ENCODE measurements at places on chromosomes 11 and 22. TPM values are rescaled to one million over a fixed set of nuclear protein-coding genes. Genes with fewer than 3 reads are reported as not detected.

HSCB gene
- polyA plus RNA-seq, result 7.6 TPM

OR5A1 gene
- not detected for polyA plus RNA-seq

DEFB131B gene
- not detected for polyA plus RNA-seq

RAB3IL1 gene
- not detected for polyA plus RNA-seq

NAT10 gene
- polyA plus RNA-seq, result 28.0 TPM

MISFA gene
- polyA plus RNA-seq, result 0.47 TPM

FAM111B gene
- polyA plus RNA-seq, result 0.33 TPM

OR10A2 gene
- not detected for polyA plus RNA-seq

NLRP14 gene
- not detected for polyA plus RNA-seq

ALX4 gene
- not detected for polyA plus RNA-seq

HINFP gene
- 9.3 TPM for polyA plus RNA-seq

DBX1 gene
- polyA plus RNA-seq, result not detected

SDF2L1 gene
- 78.0 TPM for polyA plus RNA-seq

CSNK2A3 gene
- 1.0 TPM for polyA plus RNA-seq

TENM4 gene
- polyA plus RNA-seq, result 0.25 TPM

RIMBP3B gene
- polyA plus RNA-seq, result 0.09 TPM

STK33 gene
- not detected for polyA plus RNA-seq

CCDC117 gene
- polyA plus RNA-seq, result 10.0 TPM

VPREB3 gene
- 1.2 TPM for polyA plus RNA-seq

MMP12 gene
- not detected for polyA plus RNA-seq

ZFTA gene
- polyA plus RNA-seq, result 0.06 TPM

DERL3 gene
- polyA plus RNA-seq, result 1.5 TPM

TRIM48 gene
- not detected for polyA plus RNA-seq

CASP1 gene
- 195 TPM for polyA plus RNA-seq

PLEKHA7 gene
- 1.6 TPM for polyA plus RNA-seq

PARVG gene
- polyA plus RNA-seq, result 39.6 TPM

SMTN gene
- 0.34 TPM for polyA plus RNA-seq

CADM1 gene
- 2.9 TPM for polyA plus RNA-seq

PLA2G3 gene
- polyA plus RNA-seq, result not detected
